PC-3 (cell line): ENCODE measurements at places on chromosomes 7 and 10. TPM values are rescaled to one million over a fixed set of nuclear protein-coding genes. Genes with fewer than 3 reads are reported as not detected.

GRCh38 chr7:31120800-31121513, 68.8 kb downstream of the ADCYAP1R1 start:
- H3K27ac ChIP-seq = no peak overlapping the region
- no peak for DNase-seq
- H3K36me3 ChIP-seq = no peaks in the 10 kb centered on the region

Gene IFIT2
- 6.9 and 8.6 TPM in 2 replicates for total RNA-seq

Gene BBIP1
- total RNA-seq = 12.0 and 19.6 TPM in 2 replicates

DNA sequence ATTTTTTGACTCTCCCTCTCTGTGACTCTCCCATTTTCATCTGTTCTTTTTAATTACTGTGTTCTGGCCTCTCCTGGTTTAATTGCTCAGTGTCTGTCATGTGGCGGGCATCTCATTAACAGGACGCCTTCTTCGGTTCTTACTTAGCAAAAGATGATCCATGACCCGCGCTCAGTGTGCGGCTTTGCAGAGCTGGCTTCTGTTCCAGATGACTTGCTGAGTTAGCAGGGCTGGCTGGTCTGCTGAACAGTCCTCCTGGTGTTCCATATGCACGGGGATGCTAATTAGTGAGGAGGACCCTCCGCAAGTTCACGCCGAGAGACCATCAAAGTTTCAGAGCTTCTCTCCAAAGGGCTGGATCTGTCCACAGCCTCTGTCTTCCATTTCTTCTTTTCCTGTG, 258.6 kb upstream of the MKI67 start:
- no peak overlapping the region for H3K4me3 ChIP-seq
- no peak for DNase-seq
- H3K36me3 ChIP-seq = no peaks in the 10 kb centered on the region
- peaks cover 12% of the 10 kb centered on the region; the same call in 1 of the 2 replicates for H3K27me3 ChIP-seq
- H3K4me1 ChIP-seq = no peaks in the 10 kb centered on the region

DNA sequence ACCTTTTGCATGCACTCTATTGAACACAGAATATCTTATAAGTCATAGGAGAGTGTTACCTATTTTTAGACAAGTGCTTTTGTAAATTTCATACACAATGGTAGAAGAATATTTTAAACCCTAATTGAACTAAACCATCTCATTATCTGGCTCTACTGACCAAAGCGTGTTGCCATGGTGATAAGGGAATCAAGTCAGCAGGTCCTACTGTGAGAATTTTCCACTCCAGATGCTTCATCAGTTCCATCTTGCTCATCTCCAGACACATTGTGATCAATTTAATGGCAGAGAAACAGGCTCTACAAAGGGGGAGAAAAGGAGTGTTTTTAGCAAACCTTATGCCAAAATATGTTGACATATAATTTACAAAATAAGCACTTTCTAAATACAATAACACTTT, 621.9 kb upstream of the GHITM start:
- H3K4me1 ChIP-seq = no peaks in the 10 kb centered on the region
- no peaks in the 10 kb centered on the region for H3K36me3 ChIP-seq
- no peak overlapping the region for H3K4me3 ChIP-seq
- no peak for DNase-seq
- no peaks in the 10 kb centered on the region for H3K27me3 ChIP-seq

Gene FAM221A
- total RNA-seq = 0.75 and 5.6 TPM in 2 replicates

DNA sequence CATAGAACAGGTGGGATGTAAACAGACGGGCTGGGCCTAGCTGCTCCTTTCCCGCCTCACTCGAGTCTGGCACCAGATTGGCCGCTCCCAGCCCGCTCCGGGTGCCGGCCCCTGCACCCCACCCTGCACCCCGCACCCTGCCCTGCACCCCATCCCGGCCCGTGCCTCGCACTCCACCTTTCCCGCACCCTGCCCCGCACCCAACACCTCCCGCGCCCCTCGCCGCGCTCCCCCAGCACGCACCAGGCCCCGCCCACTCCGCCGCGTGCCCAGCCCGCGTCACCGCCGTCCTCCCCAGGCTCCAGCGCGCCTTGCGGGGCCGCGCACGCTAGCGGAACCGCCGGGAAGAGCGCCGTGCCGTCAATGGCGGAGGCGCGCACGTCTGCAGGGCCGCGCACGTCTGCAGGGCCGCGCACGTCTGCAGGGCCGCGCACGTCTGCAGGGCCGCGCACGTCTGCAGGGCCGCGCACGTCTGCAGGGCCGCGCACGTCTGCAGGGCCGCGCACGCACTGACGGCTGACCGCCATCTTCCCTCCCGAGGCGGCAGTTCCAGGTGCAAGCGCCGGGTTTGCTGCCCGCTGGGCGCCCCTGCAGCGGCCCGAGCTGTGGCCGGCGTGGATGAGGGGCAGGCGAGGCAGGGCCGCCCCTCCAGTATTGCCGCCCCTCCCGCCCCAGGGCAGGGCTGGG, at the start of gene UBE3C:
UBE3C (plus strand) TSS at position 503 of the 687 bp plus-strand sequence. CDS start 347 bp downstream, outside the sequence.
- H3K36me3 ChIP-seq = peaks cover 24% of the 10 kb centered on the region
- peaks cover 31% of the 10 kb centered on the region for H3K4me1 ChIP-seq
- peak; percentile 88 for DNase-seq
- H3K27ac ChIP-seq = peak within 1 kb of the TSS; percentile 58
- peak within 1 kb of the TSS; percentile 93 for H3K4me3 ChIP-seq
- no peaks in the 10 kb centered on the region for H3K27me3 ChIP-seq

Gene IL2RA
- total RNA-seq = not detected in 2 replicates

Gene ENTPD1
- total RNA-seq = not detected in 2 replicates

Gene TEX47
- total RNA-seq = not detected in 2 replicates

- H3K27me3 ChIP-seq = no peaks in the 10 kb centered on the region
- H3K27ac ChIP-seq = no peak overlapping the region
- DNase-seq = no peak
- no peaks in the 10 kb centered on the region for H3K36me3 ChIP-seq
- H3K4me3 ChIP-seq = no peak overlapping the region
Observed at GRCh38 chr7:81887098-81888090, 117.5 kb upstream of the HGF start.

- no peak for DNase-seq
Observed at GRCh38 chr7:75928568-75928914, 13.6 kb downstream of the POR start.

GRCh38 chr7:68461430-68461829, 1136.8 kb upstream of the AUTS2 start:
- H3K4me1 ChIP-seq = no peaks in the 10 kb centered on the region
- no peak overlapping the region for H3K27ac ChIP-seq
- H3K4me3 ChIP-seq = no peak overlapping the region
- no peak for DNase-seq
- no peaks in the 10 kb centered on the region for H3K36me3 ChIP-seq

Gene NCAPG2
- total RNA-seq = 49.2 and 50.2 TPM in 2 replicates

Gene MYH16
- total RNA-seq = 2.8 and 4.7 TPM in 2 replicates

Gene SPDYE11
- total RNA-seq = not detected in 2 replicates

DNA sequence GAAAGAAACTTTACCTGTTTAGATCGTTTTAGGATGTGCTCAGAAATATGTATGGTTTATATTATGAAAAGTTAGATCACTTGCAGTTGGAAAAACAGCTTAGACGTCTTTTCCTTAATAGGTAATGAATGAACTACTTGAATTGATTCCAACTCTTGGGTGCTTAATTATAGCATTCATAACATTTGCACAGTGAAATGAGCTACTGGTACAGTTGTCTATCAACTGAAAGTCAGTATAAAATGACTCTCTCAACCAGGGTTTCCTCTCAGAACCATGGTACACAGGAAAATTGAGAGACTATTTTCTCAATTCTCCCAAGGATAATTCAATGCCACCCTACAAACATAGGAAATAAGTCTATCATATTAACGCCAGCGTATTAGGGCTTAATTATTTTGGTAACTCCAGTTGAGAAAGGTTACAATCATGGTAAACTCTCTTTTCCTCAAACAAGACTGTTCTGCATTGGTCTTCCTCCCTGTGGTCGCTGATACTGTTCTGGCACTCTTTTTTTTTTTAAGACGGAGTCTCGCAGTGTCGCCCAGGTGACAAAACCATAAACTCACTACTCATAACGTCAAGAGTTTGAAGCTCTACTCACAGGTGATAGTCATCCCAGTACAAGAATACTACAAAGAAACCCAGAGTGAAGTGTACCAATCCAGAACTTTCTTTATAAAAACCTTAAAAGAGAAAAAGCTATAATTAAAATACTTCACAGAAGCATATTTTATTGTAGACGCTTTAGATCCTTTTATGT, 2.0 kb downstream of the ANLN start:
- no peaks in the 10 kb centered on the region for H3K27me3 ChIP-seq
- H3K36me3 ChIP-seq = peaks cover 35% of the 10 kb centered on the region
- peaks cover 35% of the 10 kb centered on the region for H3K4me1 ChIP-seq
- H3K4me3 ChIP-seq = peak overlapping the region; percentile 90

GRCh38 chr10:102001435-102002068, 54.4 kb downstream of the ARMH3 start:
- no peaks in the 10 kb centered on the region; the same call in 1 of the 2 replicates for H3K36me3 ChIP-seq
- no peaks in the 10 kb centered on the region for H3K27me3 ChIP-seq
- H3K4me1 ChIP-seq = no peaks in the 10 kb centered on the region
- DNase-seq = no peak

DNA sequence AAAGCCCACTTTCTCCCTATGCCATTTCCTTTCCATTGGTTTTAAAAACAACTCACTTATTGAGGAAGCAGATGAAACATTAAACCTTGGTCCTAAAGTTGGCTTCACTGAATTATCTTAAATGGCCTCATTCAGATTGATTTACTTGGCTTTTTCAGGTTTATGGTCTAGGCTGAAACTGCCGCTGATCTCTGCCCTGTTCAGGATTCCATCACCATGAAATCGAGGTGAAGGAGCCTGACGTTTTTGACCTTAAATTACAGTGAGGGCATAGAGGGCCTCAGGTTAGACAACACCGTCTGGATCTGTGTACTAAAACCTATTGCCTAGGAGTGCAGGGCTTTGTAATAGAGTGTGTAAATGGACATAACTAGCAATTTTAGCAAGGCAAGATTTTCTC, 383.7 kb downstream of the THSD7A start:
- no peak overlapping the region for H3K4me3 ChIP-seq
- no peak for DNase-seq
- no peaks in the 10 kb centered on the region for H3K27me3 ChIP-seq
- H3K36me3 ChIP-seq = no peaks in the 10 kb centered on the region
- no peaks in the 10 kb centered on the region for H3K4me1 ChIP-seq
- H3K27ac ChIP-seq = no peak overlapping the region

- H3K36me3 ChIP-seq = no peaks in the 10 kb centered on the region
- H3K27me3 ChIP-seq = no peaks in the 10 kb centered on the region
- no peaks in the 10 kb centered on the region for H3K4me1 ChIP-seq
- no peak overlapping the region for H3K27ac ChIP-seq
- H3K4me3 ChIP-seq = no peak overlapping the region
Observed at GRCh38 chr10:127314797-127315196, 118.4 kb upstream of the INSYN2A start.

Gene CYP3A7
- not detected in 2 replicates for total RNA-seq

DNA sequence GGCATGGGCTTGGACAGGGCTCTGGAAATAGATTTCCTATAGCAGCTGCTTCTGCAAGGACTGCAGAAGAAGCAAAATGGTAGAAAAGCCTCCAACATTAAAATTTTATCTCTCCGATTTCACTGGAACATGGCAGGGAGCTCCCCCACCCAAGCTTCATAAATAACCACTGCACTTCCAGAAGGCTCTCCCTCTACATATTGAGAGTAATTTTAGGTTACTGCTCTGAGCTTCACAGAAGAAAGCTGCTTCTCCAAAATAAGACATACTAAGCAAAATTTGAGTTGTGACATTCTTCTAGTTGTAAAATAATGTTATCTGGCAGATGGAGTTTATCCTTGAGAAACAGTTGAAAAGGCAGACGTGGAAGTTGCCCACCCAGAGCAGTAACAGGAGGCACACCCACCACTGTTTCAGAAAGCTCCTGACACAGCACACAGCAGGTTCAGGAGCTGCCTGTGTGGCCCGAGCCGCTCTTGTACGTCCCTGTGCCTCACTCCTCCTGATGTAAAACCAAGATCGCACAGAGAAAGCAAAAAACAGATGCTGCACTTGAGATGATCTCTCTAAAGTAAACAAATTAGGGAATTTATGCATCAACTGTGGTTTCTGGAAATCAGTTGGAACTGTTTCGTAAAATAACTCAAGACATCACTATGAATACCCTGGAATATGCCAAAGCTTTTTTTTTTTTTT, 621.0 kb downstream of the PARD3 start:
- H3K27me3 ChIP-seq = no peaks in the 10 kb centered on the region
- DNase-seq = no peak
- peaks cover 6% of the 10 kb centered on the region for H3K4me1 ChIP-seq
- H3K36me3 ChIP-seq = no peaks in the 10 kb centered on the region
- no peak overlapping the region for H3K27ac ChIP-seq

- no peaks in the 10 kb centered on the region for H3K4me1 ChIP-seq
- H3K27ac ChIP-seq = no peak overlapping the region
Observed at GRCh38 chr7:50632561-50633413, 67.6 kb upstream of the DDC start.

Gene FLNC
- total RNA-seq = 88.7 and 121 TPM in 2 replicates

GRCh38 chr10:103748020-103748419, 107.4 kb downstream of the SH3PXD2A start:
- peak; percentile 62 for DNase-seq
- peaks cover 44% of the 10 kb centered on the region for H3K4me1 ChIP-seq
- no peaks in the 10 kb centered on the region for H3K27me3 ChIP-seq
- no peak overlapping the region for H3K4me3 ChIP-seq
- peak overlapping the region; percentile 97 for H3K27ac ChIP-seq
- H3K36me3 ChIP-seq = no peaks in the 10 kb centered on the region

GRCh38 chr10:88390041-88390440, 193.1 kb downstream of the RNLS start:
- no peaks in the 10 kb centered on the region for H3K36me3 ChIP-seq
- no peak for DNase-seq
- H3K4me1 ChIP-seq = no peaks in the 10 kb centered on the region
- H3K27me3 ChIP-seq = no peaks in the 10 kb centered on the region
- H3K27ac ChIP-seq = no peak overlapping the region
- H3K4me3 ChIP-seq = no peak overlapping the region

Gene TMEM213
- total RNA-seq = not detected in 2 replicates

DNA sequence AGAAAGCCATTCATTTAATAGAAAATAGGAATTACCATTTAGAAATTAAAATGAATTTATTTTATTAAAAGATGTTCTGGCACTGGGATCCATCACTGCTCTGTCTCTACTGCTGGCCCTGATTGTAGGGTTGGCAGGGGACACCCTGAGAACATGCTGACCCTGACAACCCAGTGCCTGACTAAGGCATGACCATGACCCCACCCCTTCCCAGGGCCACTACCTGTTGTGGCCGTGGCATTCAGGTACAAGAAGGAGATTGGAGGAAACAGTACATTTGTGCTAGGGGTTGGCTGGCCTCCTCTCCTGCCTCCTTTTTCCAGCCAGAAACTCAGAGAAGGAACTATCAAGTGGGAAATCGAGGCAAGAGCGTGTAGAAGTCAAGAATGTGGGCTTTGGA, 197.0 kb upstream of the ZMIZ1 start:
- no peaks in the 10 kb centered on the region for H3K4me1 ChIP-seq
- DNase-seq = no peak
- H3K27ac ChIP-seq = no peak overlapping the region
- H3K4me3 ChIP-seq = no peak overlapping the region
- no peaks in the 10 kb centered on the region for H3K36me3 ChIP-seq

GRCh38 chr7:105309235-105310169, 79.2 kb downstream of the SRPK2 start:
- no peak overlapping the region for H3K27ac ChIP-seq
- no peaks in the 10 kb centered on the region for H3K27me3 ChIP-seq
- no peaks in the 10 kb centered on the region for H3K36me3 ChIP-seq
- DNase-seq = no peak
- H3K4me1 ChIP-seq = peaks cover 25% of the 10 kb centered on the region
